ENCODE measurements at places on chromosomes 2 and 18.

GRCh38 chr18:51196811-51197660 is 445 bp downstream of the MEX3C start:
- DNase-seq: no peak

DNA sequence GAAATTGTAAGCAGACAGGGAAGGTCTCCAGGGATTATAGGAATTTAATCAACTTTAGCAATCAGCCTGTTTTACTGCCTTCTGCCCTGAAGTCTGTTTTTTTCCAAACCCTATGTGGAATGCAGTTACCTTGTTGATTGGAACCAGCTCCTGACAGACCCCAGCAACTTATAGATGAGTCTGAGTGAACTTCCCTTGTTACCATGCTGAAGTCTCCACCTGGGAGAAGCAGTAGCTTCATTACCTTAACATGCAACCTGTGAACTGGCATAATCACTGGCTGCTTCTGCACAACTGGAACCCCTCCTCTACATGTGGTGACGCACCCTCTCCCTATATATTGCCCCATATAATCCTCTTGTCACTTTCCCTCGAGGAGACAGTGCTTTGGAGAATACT is 226.3 kb upstream of the SPOPL start:
- no peak for DNase-seq

- DNase-seq: no peak
Measured at GRCh38 chr2:183037074-183037552, 1.1 kb downstream of the NCKAP1 start.

GRCh38 chr2:101188683-101189405 is 37.7 kb upstream of the TBC1D8 start:
- no peak for DNase-seq

DNA sequence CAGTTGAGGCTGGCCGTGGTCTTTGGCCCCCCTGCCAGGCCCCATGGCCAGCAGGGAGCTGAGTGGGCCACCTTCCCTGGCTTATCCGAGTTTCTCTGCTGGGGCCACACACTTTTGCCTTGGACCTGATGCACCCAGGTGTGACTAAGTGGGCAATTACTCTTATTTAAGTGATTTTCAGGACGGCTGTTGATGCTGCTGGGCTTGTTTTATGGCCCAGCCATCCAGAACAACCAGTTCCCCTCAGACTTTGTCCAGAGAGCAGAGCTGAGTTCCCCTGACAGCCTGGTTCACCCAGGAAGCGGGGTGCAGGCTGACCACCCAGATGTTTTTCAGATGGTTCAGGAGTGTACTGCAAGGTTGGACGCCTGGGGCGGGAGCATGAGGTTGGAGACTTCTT is 68.8 kb downstream of the GLI2 start:
- no peak for DNase-seq

- no peak for DNase-seq
Measured at GRCh38 chr18:12911929-12912703, 28.1 kb upstream of the PTPN2 start.

DNA sequence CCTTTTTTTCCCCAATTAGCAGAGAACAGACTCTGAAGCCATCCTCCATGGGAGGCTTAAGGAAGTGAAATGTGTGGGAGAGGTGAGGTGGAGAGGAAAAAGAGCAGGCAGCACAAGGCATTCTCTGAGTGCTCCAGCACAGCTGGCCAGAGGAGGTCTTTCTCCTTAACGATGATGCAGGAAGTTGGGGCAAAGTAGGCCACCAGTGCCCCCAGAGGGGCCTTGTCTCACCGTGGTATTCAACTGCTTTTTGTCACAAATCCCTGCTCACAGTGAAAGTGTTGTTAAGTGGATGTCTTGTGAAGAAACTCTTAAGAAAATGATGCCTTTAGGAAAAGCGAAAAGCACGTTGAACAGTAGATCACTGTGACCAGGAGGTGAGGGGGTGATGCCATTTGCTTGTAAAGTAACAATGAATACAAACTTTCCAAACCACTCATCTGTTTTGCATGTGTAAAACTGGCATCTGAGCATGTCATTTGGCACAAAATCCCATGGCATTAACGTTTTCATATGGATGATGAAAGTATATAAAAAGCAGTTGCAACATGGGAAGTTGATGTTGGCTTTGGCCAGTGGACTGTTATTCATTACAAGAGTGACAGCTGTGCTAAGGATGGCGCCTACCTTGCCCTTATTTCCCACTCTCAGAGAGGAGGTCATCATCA is 49.2 kb upstream of the CDC42EP3 start:
- DNase-seq: no peak

GRCh38 chr2:238137885-238138284 is 583 bp upstream of the KLHL30 start:
- no peak for DNase-seq
